Epithelial cell of esophagus (primary cell): ENCODE measurements at places on chromosomes 2 and 18.

- no peak for DNase-seq
Observed at GRCh38 chr2:211898702-211899101, 639.9 kb downstream of the ERBB4 start.

DNA sequence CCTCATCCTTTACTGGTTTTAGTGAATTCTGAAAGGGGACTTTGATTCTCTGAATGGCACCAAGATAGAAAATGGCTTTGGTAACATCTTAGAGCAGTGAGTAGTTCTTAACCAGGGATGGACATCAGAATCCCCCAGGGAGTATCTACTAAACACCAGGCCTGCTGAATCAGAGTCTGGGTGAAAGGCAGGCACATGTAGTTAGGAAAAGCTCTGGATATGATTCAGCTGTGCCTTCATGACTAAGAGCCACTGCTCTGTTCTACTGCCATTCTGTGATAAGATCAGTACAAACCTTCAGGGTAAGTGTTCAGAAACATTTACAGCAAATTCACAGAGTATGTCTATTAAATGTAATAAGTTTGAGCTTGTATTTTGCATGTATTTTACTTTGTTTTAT, 46.2 kb upstream of the B3GNT2 start:
- peak; percentile 95 for DNase-seq

DNA sequence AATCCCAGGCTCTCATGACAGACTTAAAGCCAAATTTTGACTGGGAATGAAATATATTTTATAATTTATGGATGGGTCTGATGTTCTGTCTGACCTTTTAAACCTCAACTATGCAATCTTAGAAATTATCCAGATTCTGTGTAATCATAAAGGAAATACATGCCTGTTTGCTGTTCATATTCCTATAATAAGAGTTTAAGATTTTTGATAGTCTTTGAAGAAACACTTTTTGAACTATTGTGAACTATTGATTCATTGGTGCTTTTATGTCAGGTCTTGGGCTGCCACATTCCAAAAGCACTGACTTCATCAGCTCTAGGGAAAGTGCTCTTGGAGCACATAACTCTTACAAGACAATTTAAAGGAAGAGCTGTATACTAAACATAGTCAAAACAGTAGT, 64.2 kb downstream of the CCDC150 start:
- DNase-seq = peak; percentile 59

GRCh38 chr2:118371515-118371914, 283.2 kb downstream of the INSIG2 start:
- peak; percentile 61 for DNase-seq
